KG1 (cell line): ENCODE measurements at places on chromosomes 13 and 19.

- no peak for DNase-seq
These were observed 2.8 kb upstream of the LENG1 start for GRCh38 chr19:54162241-54162805.

DNA sequence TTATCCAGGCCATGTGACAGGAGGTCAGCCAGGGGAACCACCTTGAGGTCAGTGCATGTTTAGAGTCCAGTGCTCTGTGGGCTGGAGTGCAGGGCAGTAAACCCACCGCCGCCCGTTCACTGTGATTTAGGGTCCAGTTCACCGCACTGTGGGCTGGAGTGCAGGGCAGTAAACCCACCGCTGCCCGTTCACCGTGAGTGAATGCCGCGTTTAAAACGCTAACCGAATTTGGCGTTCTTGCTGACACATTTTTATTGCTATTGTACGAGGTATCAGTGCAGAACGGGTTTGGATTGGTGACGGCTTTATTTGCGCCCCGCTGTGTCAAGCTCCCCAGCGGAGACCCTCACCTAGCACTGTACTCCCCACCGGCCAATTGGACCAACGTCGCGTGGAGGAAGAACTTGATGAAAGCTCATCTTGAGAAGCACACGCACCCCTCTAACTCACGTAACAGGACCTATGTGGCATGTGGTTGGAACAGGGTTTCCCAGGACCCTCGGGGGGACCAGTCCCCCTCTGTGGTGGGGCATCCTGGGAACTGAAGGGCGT is 27.9 kb downstream of the C13orf46 start:
- DNase-seq = no peak

DNA sequence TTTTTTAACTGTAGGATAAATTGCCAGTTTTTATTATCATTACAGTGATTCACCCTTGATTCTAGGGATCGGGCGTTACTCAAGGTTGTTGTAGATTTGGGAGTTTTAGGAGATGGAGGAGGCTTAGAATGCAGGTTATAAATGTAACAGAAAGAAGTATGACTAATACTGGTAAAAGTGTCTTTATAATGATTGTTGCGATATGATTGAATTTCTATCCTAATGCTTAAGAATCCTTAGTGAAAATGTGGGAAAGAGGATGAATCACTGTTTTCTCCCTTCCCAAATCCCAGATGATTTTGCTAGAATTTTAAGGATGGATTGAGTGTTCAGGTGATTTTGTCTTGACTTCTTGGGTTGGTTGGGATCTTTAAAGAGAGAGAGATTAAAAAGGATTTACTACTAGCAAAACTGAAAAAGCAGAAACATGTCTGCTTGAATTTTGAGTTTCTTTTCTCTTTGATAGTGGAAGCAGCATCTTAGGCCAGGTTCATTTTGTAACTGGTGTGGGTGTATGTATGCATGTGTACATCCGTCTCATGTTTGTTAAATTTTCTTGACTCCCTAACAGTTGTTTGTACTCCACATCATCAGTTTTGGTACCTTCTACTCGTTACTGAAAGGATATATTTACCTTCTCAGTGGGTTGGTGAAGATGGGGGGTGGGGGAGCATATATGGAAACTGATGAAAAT is 25.9 kb downstream of the ARHGAP35 start:
- no peak for DNase-seq

GRCh38 chr13:33931397-33932311 is 113.7 kb downstream of the RFC3 start:
- peak; percentile 44 for DNase-seq

DNA sequence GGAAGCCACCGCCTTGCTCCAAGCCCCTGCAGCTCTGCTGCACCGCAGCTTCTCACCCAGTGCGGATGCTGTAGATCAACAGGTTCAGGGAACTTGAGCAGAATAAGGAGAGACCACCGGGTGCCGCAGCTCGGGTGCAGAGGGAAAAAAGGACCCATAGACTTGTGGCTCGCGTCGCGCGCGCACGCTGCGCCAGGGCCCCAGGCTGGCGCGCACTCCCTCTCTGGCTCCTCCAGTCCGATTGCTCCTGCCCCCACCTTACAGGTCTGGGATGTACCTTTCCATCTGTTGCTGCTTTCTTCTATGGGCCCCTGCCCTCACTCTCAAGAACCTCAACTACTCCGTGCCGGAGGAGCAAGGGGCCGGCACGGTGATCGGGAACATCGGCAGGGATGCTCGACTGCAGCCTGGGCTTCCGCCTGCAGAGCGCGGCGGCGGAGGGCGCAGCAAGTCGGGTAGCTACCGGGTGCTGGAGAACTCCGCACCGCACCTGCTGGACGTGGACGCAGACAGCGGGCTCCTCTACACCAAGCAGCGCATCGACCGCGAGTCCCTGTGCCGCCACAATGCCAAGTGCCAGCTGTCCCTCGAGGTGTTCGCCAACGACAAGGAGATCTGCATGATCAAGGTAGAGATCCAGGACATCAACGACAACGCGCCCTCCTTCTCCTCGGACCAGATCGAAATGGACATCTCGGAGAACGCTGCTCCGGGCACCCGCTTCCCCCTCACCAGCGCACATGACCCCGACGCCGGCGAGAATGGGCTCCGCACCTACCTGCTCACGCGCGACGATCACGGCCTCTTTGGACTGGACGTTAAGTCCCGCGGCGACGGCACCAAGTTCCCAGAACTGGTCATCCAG is 964 bp downstream of the PCDH17 start:
- no peak for DNase-seq
